DMS53 (cell line): ENCODE measurements at places on chromosomes 1 and 21.

GRCh38 chr1:90782046-90782445 lies 64.9 kb upstream of the BARHL2 start:
- DNase-seq: no peak

DNA sequence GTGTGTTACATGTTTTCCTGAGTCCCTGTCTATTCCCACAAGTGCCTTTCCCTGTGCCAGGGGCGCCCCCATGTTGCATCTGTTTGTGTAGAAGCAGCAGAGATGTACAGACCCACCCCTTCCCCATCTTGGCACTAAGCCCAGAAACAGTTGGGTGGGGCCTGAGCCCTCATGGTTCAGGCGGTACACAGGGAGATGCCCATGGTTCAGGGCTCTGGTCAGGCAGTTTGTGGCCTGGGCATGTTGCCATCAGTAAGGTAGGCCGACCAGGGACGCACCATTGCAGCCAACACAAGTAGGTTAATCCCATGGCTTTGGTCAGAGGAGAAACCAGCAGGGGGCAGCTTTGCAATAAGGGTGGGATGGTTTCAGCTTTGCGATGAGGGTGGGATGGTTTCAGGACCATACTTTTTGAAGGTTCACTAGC lies 914 bp upstream of the ADGRB2 start:
- peak; percentile 56 for DNase-seq

GRCh38 chr1:74689621-74690363 lies 16.2 kb upstream of the ERICH3 start:
- peak; percentile 82 for DNase-seq

DNA sequence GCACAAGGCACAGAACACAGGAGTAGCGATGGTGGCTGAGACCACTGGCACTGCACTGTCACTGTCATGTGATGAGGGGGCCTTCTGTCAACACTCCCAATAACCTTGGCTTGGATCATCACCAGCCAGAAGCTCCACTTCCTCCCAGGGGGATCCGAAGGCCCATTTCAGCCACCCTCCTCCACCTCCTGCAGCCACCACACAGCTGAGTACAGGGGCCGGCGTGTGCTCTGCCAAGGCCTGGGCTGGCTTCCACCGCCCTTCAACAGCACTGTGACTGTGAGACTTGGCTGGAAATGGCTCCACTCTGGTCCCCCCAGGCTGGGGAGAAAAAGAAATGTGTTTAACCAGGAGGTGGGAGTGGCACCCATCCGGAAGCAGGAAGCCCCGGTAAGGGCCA lies 9.9 kb upstream of the NADK start:
- DNase-seq: no peak

DNA sequence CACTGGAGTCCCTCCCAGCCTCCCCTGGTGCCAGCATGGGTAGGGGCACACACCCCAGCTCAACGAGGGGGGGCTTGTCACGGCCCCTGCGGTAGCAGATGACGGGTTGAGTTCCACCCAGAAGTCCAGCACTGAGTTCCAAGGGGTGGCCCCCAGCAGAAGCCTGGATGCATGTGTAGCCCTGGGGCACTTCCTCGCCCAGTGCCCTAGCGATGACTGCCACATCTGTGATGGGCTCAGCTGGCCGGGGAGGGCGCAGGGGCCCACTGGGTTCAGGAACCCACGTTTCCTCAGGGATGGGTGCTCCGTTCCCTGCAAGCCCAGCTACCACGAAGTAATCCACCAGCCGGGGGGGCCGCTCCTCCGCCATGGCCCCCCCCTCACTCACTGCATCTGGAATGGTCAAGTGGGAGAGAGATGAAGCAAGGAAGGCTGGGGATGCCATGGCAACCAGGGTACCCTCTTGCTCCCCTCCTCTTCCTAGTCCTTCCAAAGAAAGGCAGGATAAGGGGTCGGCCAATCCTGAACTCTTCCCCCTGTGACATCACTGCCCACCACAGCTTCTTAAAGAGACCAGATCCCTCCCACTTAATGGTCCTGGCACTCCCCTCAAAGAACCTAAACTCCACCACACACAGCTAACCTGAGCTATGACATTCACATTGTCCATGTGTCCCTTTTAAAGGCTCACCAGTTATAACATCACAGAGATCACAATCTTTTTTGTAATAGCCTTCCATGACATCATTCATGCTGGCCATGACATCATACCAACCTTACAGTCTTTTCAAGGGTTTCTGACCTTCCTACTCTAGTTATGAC lies 2.3 kb downstream of the DENND4B start:
- no peak for DNase-seq

DNA sequence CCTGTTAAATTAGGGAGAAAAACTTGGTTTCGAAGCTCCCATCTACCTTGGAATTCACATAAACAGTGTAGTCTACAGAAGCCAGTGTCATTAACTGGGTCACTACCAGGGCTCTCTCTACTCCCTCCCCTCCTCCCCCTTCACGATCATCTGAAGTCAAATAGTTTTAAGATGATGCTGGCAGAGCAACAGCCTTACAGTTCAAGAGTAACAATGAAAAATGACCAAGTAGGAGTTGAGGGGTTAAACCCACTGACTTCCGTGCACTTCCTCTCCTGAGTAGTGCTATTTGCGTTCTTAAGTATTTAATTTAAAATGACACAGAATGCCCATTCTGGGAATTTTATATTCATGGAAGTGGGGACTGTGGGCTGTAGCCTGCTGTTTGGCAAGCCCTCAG lies 236.9 kb downstream of the SIPA1L2 start:
- no peak for DNase-seq

- DNase-seq: peak; percentile 54
Observed at GRCh38 chr1:1344655-1345361, 4.4 kb downstream of the DVL1 start.

- DNase-seq: peak; percentile 10
Observed at GRCh38 chr1:168734946-168735345, 5.9 kb upstream of the DPT start.

- peak; percentile 78 for DNase-seq
Observed at GRCh38 chr1:159889821-159890252, 10.1 kb downstream of the CFAP45 start.

GRCh38 chr1:71039661-71040262 lies 7.9 kb downstream of the PTGER3 start:
- no peak for DNase-seq

GRCh38 chr1:245677461-245678240 lies 522.9 kb downstream of the KIF26B start:
- no peak for DNase-seq

DNA sequence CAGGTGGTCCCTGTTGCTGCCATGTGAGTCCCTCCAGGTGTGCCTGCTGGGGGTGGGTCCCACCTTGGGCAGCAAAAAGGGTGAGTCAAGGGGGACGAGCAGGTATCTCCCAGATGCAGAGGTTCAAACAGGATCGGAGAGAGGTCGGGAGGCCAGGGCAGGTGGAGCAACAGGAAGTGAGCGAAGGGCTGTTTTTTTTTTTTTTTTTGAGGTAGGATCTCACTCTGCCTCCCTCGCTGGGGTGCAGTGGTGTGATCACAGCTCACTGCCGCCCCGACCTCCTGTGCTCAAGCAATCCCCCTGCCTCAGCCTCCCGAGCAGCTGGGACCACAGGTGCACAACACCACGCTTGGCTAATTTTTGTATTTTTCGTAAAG lies 39.4 kb downstream of the SLC2A7 start:
- DNase-seq: peak; percentile 25

- DNase-seq: no peak
Observed at GRCh38 chr21:18161841-18162240, 82.8 kb upstream of the CHODL start.

- no peak for DNase-seq
Observed at GRCh38 chr21:15363921-15364320, 299.1 kb upstream of the NRIP1 start.

DNA sequence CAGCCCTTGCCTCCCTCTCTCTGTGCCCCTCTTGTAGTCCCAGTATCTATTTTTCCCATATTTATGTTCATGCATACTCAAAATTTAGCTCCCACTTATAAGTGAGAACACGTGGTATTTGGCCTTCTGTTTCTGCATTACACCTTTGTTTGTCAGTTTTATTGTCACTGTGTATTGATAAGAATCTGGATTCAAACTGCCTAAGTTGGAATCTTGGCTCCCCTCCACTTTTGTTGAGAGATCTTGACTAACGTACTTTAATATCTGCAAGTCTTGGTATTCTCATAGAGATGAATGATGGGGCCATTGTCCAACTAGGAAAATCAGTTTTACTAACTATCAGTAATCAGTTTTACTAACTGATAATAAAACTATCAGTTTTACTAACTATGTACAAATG lies 87.8 kb upstream of the PRMT6 start:
- DNase-seq: no peak

DNA sequence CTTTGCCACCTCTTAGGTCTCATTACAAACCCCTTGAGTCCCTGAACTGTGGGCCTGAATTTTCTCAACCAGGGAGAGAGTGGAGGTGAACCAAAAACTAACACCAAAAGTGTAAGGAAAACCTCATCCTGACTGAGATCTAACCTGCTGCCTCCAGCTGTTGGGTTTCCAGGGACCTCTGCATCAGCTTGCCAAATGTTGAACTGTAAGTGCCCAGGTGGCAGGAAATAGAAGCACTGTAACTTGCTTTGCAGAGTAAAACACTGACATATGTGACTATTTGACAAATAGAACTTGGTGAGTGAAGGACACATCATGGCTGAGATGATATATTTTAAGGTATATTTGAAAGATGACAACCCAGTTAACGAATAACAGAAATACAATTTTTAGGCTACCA lies 48.4 kb upstream of the NR5A2 start:
- peak; percentile 60 for DNase-seq

DNA sequence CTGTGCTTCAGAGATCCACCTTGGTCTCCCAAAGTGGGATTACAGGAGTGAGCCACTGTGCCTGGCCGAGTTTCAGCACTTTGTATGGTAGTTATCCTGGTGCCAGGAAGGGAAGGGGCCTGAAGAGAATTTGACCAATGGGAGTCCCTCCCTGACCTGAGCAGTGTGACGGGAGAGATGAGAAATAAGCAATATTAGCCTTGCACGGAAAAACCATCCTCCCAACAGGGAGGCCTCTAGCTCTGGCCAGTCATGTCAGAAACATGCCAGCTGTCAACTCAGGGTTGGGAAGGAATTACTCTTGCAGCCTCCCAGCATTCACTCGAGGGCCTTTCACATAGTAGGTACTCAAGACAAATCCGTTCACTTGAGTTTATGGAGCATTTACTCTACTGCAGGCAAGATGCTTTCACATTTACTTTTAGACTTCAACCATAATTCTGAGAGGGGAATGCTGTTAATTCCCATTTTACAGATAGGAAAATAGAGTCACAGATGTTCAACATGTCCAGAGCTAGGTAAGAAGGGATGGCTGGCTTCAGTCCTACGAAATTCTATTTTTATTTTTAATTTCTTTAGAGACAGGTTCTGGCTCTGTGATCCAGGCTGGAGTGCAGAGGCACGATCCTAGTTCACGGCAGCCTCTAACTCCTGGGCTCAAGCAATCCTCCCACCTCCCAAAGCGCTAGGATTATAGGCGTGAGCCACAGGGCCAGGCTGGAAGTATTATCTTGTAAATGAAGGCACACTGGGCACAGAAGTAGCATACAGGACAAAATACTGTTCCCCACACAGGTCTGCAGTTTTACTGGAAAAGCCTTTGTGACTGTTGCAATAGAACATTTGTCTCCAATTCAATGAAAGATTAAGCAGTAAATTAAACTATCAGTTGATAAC lies 3.2 kb upstream of the ATP13A2 start:
- DNase-seq: no peak

DNA sequence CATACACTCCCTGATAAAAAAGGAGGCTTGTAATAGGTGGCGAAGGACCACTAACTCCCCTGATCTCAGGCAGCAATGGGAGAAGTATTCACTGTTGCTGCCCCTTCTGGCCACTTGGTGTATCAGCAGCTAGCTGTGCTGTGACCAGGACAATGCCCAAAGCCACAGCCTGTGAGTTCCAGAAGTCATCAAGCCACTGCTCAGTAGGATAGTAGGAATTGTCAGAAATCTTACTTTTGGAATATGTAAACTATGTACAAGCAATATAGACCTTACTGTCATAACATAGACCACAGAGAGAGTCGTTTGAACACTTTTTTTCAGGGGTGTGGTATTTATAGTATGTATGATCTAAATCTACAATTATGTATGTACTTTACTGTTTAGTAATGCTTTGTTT lies 248.3 kb upstream of the CAMK1G start:
- peak; percentile 77 for DNase-seq

GRCh38 chr1:44345187-44345775 lies 9.8 kb downstream of the ERI3 start:
- DNase-seq: no peak

DNA sequence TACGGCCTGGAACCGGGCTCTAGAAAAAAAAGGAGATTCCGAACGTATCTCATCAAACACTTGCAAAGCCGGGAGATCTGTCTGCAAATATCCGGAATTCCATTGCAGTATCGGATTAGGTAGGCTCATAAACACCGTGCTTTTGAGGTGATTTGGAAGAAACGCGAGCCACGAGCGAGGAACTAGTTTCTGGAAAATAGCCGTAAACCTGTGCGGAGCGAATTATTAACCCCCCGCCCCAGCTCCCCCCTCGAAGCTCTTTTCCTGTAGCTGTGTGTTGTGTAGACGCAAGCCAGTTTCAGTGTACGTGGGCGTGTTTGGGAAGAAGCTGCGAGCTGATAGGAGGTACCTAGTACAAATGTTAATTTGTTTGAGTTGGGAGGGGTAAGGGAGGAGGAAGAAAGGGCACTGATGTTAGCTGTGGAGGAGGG lies 1.1 kb downstream of the RALGPS2 start:
- peak; percentile 96 for DNase-seq

DNA sequence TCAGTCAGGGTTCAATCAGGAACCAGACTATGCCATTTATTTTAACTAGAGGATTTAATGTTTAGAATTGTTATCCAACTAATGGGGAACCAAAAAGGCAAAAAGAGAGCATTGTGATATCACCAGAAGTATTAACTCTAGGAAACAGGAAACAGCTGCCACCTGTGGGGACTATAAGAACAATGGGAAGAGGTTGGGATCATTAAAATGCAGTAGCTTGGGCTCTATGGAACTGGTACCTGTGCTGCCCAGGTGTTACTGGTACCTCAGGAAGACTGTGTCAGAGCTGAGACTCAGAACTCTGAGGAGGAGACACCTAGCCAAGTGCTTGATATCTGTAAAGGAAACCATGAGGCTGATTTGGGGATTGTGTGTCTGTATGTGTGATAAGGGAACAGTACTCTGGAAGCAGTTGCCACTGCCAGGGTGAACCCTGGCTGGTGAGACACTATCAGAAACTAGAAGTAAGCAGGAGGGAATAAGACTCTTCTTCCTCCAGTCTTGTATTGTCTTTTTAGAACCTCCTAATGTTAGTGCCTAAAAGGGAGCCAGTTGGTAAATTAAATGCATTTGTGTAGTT lies 49.4 kb downstream of the MAN1A2 start:
- peak; percentile 32 for DNase-seq

DNA sequence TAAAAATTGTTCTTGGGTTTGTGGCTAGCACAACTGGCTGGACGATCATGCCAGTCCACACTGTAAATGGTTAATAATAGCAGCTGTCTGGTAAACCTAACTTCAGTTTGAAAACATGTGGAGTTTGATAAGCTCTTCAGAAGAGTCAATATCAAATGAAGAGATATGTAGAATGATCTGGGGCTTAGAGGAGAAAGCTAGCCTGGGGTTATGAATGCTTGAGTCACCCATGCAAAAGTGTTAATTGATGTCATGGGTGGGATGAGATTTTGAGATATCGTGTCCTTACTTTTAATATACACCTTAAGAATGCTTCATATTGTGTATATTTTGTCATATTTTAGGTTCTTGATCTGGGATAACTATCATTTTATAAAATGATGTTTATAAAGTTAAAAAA lies 554.7 kb upstream of the ZRANB2 start:
- no peak for DNase-seq

GRCh38 chr1:35931446-35932157 lies 697 bp downstream of the AGO3 start:
- DNase-seq: peak; percentile 84

GRCh38 chr1:204149635-204150565 lies 1.9 kb downstream of the ETNK2 start:
- DNase-seq: no peak

- peak; percentile 76 for DNase-seq
Observed at GRCh38 chr1:206941766-206942418, 4.4 kb downstream of the PIGR start.
